CD4-positive, alpha-beta T cell treated with Interferon alpha-2 for 1 hour (primary cell): ENCODE measurements at places on chromosomes 1 and 21.

- peak; percentile 50 for DNase-seq
Observed at GRCh38 chr1:172818841-172819527, 160.1 kb downstream of the FASLG start.

DNA sequence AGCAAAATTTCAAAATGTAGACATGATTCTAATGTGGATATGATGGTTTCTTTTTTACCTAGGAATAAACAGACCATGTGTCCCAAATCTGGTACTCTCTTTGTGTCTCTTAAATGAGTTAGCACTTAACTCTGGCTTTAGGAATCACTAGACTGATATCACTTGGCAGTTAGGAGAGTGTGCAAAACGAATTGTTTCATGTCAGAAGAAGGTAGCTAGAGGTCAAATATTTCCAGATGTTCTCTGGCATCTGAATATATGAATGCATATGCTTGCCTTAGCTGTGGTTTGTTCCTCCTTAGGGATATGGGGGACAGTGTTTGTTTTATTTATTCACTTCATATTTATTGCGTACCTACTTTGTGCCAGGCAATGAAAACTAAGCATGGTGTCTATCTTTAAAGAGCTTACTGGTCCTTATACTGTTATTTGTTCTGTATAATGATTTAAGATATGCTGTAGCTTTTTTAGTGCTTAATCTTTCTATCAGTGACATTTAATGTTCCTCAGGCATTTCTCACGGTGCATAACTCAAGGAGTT lies 65.2 kb downstream of the LRRC8C start:
- DNase-seq: no peak

- no peak for DNase-seq
Observed at GRCh38 chr1:108053270-108054013, 88.5 kb upstream of the VAV3 start.

- no peak for DNase-seq
Observed at GRCh38 chr1:118717893-118718292, 270.2 kb downstream of the TBX15 start.

GRCh38 chr1:76657623-76658022 lies 209.7 kb upstream of the ST6GALNAC5 start:
- DNase-seq: no peak

- DNase-seq: peak; percentile 78
Observed at GRCh38 chr1:201506557-201507359, at the start of gene CSRP1. TSS of gene CSRP1 (minus strand) at chr1:201507123. CDS start at chr1:201496303, 10,820 bp downstream.

GRCh38 chr1:8862528-8862927 lies 16.0 kb downstream of the ENO1 start:
- DNase-seq: peak; percentile 61

DNA sequence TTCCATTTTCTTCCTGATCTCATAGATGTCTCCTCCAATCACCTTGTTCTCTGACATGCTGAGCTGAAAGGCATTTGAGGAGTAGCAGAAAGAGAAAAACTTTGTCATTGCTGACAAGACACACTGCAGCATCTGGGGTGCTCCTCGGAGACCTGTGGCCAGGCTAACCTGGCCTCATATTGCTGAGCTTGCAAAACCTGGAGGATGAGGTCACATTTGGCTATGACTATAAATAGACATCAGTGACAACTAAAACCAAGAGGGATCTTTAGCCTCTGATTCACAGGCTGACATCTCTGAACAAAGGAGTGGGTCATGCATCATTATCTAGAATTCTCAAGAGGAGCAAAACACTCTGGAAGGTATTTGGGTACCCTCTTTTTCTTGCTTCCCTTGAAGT lies 83.7 kb downstream of the PROX1 start:
- no peak for DNase-seq

- DNase-seq: no peak
Observed at GRCh38 chr21:29730281-29730680, 209.5 kb downstream of the GRIK1 start.

- no peak for DNase-seq
Observed at GRCh38 chr1:38062361-38063288, 16.0 kb upstream of the POU3F1 start.

DNA sequence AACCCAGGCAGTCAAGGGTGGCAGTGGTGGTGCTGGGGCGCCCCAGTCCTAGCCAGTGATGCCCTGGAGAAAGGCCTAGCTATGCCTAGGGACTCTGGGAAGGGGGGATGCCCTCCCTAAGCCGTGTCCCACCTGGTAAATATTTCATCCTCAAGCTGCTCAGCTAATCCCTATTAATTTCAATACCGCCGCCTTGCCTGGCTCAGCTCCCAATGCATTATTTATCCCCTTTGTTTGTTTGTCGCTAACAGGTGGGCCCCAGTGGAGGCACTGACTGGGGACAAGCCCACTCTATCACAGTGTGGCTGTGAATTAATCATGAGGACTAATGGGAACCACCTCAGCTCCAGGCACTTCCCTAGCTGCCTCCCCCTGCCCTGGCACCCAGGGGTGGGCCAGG lies 22.5 kb downstream of the DMAP1 start:
- DNase-seq: no peak

DNA sequence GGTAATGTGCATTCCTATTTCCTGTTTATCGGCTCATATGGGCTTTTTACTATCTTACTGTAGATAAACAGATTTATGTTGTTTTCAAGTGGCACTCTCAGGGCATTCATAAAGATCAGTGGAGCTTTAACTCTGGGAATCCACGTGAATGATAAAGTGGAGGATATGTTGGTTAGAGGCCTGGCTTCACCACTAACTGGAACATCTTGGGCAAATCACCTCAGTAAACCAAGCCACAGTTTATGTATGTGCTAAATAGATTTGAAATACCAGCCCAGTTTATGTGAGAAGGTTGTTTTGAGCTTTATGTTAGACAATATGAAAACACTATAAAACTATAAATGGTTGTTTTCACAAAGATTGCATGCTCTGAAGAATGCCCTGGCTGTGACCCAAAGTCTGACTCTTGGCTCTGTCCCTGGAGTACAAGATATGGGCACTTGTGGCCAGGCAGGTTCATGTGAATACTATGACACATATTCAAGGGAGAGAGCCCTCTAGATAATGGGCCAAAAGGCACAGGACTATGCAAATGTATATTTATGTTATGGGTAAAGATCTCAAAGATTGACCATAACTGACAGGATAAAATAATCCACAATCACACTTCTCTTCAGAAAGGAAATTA lies 36.7 kb downstream of the FAM163A start:
- no peak for DNase-seq

GRCh38 chr1:221698579-221699349 lies 43.1 kb downstream of the DUSP10 start:
- no peak for DNase-seq

GRCh38 chr1:115295904-115296696 lies 41.9 kb downstream of the NGF start:
- no peak for DNase-seq

GRCh38 chr1:6038603-6039002 lies 7.1 kb upstream of the KCNAB2 start:
- DNase-seq: no peak

DNA sequence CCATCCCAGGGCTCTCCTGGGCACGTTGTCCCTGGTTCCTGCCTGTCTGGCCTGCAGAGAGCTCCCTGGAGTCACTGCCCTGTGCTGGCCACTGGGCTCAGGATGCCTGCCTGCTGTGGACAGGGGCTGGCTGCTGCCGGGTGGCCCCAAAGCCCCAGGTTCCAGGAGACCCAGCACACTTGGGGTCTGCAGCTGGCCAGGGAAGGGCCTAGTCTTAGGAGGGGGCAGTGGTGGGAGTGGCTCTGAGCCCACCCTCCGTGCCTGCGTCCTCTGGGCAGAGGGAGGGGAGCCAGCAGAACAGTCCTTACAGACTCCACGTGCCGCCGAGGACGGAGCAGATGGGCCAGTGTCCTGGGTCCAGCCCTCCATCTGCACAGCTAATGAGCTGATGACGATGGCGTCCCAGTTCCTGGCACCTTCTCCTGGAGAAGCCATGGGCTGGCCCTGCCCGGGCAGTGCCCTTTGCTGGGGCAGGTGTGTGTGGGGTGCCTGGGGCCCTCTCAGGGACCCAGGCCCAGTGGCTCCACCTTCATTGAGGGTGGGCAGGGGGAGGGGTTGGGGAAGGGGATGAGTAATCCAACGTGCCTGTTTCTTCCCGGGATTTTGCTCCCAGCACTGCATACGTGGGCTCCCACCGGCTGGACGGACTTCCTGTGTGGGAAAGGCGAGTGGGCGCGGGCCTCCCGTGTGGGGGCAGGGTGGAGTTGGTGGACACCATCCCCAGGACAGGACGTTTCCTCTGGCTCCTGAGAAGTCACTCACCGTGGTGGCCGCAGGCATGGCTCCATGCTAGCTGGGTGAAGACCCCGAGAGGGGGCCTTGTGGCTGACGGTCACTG lies 6.8 kb upstream of the PLCH2 start:
- no peak for DNase-seq

DNA sequence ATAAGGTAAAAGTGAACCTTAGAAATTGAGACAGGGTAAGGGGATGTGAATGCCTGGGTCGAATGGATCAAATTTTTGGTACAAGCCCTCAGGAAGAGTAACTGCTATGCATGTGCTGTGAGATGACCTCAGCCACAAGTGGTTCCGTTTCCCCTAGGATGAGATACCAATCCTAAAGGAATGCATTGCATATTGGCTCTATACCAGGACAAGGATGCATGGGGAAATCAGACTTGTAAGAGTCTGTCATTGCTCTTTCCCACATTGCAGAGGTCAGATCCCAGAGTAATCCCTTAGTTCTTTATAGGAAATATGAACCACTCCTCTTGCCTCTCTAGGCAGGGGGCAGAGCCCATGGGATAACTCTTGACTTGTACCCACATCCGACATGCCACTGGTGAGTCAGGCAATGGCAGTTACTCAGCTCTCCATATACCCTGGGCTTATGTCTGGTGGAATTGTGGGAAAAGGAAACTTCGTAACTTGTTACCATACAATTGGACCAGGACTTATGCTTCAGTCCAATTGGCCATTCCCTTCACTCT lies 428.3 kb upstream of the ZRANB2 start:
- DNase-seq: no peak

DNA sequence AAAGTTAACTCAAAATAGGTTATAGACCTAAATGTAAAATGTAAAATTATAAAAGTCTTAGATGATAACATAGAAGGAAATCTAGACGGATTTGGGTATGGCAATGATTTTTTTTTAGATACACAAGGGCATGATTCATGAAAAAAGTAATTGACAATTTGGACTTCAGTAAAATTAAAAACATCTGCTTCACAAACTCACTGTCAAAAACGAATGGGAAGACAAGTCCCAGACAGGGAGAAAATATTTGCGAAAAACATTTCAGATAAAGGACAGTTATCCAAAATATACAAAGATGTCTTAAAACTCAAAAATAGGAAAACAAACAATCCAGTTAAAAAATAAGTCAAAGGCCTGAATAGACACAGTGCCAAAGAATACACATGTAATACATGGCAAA lies 9.7 kb upstream of the PTGS2 start:
- no peak for DNase-seq

GRCh38 chr21:34790341-34790740 lies 121.5 kb downstream of the CLIC6 start:
- no peak for DNase-seq

DNA sequence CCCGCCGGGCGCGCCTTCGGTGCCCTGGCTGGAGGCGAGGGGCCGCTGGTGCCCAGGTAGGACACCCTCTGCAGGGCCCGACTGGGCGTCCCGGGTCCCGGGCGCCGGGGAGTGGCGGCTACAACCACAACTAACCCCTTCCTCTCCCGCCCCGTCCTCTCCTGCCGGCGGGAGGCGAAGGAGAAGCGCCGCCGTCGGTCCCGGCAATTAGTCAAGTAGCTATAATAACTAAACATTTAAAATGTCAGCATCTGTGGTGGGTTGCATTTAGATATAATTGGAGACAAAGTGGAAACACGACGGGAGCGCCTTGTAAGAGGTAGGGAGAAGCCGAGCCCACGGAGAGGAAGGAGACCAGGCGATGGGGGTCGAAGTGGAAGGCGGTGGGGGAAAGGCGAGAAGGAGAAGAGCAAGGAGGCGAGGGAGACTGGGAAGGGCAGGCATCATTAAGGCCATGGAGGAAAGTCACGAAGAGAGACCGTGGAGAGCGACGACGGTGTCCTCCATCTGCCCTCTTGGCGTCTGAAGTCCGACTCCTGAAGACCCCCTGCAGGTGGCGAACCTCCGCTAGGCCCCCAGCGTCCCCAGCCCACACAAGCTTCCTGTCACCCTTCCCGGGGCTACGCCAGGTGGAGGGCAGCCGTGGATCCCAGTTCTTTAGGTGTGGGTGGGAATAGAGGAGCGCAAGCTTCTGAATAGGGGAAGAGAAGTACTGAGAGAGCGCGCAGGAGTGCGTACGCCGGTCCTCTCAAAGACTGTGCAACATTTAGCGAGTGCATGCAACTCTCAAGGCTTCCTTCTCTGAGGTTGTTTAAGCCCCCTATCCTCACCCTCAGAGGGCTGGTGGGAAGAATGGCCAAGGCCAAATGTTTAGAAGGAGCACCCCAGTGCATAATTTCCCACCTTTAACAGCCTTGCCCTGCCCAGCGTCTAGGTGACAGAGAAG lies 1.6 kb downstream of the CNIH3 start:
- no peak for DNase-seq

GRCh38 chr1:59081795-59082194 lies 215.1 kb upstream of the FGGY start:
- no peak for DNase-seq

DNA sequence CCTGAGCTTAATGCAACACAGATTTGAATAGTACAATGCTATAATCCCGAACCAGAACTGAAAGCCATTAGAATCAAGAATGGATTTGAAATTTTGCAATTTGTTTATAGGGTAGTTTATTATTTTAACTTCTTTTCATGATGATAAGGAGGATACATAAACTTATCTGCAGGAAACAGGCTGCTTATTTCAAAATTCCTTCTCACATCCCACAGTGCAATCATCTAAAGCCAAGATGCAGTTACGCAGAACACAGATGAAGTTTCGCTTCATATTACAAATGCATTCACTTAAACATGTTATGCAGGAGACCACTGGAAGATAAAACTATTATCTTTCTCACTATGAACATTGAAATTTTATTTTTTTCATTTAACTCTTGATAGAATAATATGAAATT lies 1019.6 kb downstream of the PLA2G4A start:
- no peak for DNase-seq

- DNase-seq: no peak
Observed at GRCh38 chr1:73034271-73034670, 751.9 kb upstream of the NEGR1 start.

- no peak for DNase-seq
Observed at GRCh38 chr1:78658901-78659300, 9.3 kb downstream of the IFI44 start.

GRCh38 chr1:68013351-68013750 lies 37.1 kb downstream of the DIRAS3 start:
- DNase-seq: no peak

- DNase-seq: no peak
Observed at GRCh38 chr1:65469126-65469888, 48.8 kb downstream of the LEPR start.

GRCh38 chr1:59804301-59804700 lies 10.4 kb upstream of the HOOK1 start:
- no peak for DNase-seq

GRCh38 chr1:213751064-213751397 lies 236.7 kb upstream of the PROX1 start:
- no peak for DNase-seq

GRCh38 chr1:11680270-11681070 lies 478 bp downstream of the MAD2L2 start:
- no peak for DNase-seq
